ENCODE measurements at places on chromosomes 7 and 10. TPM values are rescaled to one million over a fixed set of nuclear protein-coding genes. Genes with fewer than 3 reads are reported as not detected.

AP3M1 gene
- total RNA-seq = 21.2 TPM

MSMB gene
- not detected for total RNA-seq

NOM1 gene
- total RNA-seq = 17.3 TPM

SFRP5 gene
- total RNA-seq = 0.52 TPM

SPDYE16 gene
- 0.10 TPM for total RNA-seq
